ENCODE measurements at places on chromosomes 11 and 22.

DNA sequence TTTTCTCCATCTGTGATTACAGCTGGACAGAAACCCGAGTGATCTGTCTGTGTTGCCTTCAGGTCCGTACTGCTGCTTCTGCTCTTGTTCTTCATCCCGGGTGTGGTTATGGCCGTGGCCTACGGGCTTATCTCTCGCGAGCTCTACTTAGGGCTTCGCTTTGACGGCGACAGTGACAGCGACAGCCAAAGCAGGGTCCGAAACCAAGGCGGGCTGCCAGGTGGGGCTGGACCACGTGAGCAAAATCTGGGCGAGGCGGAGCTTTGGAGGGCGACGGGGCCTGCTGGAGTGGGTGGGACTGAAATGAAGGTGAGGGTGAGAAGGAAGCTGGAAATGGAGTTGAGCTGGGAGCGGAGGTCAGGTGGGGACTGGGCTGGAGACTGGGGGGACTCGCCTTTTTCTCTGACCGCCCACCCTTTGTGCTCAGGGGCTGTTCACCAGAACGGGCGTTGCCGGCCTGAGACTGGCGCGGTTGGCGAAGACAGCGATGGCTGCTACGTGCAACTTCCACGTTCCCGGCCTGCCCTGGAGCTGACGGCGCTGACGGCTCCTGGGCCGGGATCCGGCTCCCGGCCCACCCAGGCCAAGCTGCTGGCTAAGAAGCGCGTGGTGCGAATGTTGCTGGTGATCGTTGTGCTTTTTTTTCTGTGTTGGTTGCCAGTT, 11.1 kb downstream of the CCKBR start:
- DNase-seq, result no peak

DNA sequence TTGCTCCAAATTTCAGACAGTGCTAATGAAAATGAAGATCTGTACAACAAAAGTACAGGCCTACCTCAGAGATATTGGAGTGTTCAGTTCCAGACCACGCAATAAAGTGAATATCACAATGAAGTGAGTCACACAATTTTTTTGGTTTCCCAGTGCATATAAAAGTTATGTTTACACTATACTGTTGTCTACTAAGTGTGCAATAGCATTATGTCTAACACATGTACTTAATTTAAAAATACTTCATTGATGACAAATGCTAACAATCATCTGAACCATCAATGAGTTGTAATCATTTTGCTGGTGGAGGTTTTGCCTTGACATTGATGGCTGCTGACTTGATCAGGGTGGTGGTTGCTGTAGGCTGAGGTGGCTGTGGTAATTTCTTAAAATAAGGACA, 60.6 kb upstream of the E2F8 start:
- no peak for DNase-seq

GRCh38 chr11:88275636-88276035, 61.9 kb downstream of the CTSC start:
- DNase-seq, result no peak

DNA sequence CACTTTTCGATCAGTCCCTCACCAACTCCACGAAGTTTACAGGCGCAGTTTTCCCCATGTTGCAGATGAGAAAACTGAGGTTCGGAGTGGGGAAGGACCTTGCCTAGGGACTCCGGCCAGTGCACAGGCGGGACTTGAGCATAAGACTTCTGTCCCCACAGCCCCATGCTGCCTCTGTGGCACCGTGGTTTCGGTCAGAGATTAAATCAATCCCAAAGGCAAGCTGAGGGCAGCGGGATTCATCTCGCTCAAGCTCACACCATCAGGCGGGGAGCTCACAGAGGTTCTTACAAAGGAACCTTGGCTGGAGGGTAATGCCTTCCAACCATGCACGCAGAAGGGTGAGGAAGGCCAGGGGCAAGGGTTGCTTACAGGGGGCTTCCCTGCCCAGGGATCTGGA, 115.5 kb downstream of the PHF21B start:
- no peak for DNase-seq

GRCh38 chr11:94678901-94679300, 89.3 kb upstream of the AMOTL1 start:
- DNase-seq, result no peak

DNA sequence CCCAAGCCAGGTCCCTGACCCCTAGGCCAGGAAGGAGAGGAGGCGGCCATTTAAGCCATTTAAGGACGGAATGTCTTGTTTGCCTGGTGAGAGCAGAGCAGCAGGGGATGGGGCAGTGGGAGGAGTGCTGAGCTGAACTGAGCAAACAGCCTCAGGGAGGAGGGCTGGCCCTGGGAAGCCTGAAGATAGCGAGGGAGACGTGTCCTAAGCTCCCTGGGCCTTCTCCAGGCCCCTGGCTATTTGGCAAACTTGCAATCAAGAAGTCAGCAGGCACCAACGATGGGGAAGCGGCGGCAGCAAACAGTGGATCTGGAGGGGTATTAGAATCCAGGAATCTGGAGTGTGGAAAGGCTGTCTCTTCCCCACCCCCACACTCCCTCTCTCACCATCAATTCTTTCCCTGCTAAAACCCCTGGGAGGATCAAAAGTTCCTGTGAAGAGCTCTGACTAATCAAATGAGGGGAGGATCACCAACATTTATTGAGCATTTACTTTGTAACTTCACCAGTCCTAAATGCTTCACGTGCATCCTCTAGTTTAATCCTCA, 8.8 kb downstream of the BCL9L start:
- no peak for DNase-seq

DNA sequence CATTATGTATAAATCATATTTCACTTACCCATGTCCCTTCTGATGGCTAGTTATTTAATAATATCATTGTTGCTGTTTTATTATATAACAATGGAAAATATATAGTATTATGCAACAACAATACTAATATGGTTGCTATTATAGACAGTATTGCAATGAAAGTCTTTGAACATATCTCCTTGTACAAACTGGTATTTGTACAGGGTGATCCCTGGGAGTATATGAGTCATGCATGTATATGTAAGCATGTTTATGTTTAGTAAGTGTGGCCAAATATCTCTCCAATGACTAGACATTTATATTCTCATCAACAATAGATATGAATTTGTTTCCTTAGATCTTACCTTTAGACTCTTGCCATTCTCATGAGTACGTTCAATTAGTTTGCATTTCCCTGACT, 55.9 kb downstream of the KCNC1 start:
- no peak for DNase-seq

- DNase-seq, result no peak
Measured at GRCh38 chr22:44728761-44729324, 23.5 kb upstream of the ARHGAP8 start.

- no peak for DNase-seq
Measured at GRCh38 chr11:131300439-131300717, 70.0 kb upstream of the NTM start.

DNA sequence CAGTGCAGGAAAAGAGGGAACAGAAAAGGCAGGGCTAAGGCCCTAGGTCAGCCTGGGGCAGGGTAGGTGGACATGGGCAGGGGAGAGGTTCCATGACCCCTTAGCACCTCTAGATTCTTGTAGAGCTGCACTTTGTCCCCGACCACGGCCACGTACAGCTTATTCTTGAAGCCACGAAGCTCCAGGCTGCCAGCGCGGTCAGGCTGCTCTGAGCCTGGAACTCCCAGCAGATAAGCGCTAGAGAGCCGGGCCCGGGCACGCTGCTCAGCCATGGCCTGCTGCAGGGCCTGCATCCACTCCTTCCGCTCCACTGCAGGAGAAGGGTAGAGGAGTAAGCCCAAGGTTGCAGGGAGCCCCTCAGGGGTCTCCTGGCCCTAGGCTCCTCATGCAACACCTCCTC, 36.1 kb upstream of the PDE2A start:
- no peak for DNase-seq

DNA sequence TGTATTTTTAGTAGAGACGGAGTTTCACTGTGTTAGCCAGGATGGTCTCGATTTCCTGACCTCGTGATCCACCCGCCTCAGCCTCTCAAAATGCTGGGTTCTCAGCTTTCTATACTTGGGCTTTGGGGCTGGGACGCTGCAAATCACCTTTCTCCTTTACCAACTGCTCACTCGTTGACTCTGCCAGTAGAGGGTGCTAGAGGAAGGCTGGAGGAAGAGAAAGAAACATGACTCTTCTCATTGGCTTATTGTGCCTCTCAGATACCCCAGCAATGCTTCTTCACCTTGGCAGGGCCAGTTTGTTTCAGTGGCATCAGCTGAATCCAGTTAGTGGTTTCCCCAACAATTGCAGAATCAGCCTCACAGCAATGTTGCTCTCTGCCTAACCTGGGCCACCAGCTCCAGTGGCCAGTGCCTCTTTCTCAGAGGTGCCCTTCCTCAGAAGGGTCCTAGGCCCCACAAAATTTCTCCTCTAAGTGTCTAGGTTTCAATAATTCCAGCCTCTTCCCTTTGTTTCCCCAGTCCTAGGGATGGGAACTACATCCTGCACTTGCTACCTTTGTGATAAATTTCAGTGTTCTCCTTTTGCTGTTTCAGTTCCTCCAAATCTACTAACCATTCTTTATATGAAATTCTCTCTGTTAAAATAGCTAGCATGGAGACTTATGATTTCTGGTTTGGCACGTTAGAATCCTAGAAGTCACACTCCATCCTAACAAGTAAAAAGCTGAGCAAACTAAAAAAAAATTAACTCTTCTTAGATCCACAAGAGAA, 71.5 kb upstream of the VSTM5 start:
- DNase-seq, result peak; percentile 58

DNA sequence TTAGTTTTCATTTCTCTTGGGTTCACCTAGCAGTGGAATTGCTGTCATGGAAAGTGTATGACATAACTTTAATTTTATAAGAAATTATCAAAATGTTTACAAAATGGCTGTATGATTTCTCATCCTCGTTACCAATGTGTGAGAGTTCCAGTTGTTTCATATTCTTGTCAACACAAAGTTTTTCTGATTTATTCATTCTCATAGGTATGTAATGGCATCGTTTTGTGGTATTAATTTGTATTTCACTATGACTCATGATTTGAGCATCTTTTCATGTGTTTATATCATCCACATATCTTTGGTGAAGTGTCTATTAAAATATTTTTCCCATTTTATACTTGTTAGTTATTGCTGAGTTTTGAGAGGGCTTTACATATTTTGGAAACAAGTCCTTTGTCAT, 5.5 kb downstream of the FAM111B start:
- DNase-seq, result no peak

DNA sequence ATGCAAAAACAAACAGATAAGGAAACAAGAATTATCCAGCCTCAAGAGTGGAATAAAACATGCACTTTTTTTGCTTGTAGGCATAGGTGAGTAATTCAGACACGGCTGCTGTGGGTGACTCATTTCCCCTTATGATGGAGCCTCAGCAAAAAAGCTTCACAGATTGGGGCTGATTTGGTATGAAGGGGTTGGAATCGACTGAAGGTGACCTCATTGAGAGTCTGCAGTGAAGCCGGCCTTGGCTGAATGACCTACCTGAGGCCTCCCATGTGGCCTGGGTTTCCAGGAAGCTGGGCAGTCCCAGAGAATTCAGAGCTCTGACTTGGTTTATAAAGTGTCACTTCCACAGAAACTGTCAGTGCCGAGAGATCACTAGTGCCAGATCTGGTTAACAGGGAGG, 34.2 kb upstream of the VPREB1 start:
- DNase-seq, result no peak

DNA sequence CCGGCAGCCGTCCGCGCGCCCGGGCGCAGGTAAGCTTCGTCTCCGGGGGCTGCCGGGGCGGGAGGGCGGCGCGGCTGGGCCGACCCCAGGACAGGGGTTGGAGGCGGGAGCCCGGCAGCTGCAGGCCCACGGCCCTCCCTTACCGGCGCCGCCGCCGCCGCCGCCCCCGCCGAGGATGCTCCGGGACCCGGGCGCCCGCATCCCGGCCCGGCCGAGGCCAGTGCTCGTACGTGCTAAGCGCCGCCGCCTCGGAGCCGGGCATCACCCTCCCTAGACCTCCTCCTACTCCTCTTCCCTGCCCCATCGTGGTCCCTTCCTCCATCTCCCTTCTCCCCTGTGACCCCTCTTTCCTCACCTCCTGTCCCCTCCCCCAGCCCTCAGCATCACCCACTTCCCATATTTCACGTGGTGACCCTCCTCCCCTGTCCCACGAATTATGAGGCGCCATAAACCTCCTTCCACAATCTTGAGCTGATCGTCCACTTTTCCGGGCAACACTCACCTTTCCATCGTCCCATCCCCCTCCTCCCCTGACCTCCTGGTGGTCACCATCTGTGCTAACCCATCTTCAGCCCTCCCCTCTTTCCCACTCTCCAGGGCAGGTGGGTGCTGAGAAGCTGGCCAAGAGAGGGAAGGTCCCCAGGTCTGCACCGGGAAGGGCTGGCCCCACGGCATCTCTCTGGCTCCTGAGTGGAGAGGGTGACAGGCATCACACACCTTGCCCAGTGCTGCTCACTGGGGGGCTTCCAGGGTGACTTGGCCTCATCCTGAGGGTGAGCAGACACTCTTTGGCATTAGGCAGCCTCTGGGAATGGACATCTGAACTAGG, 612 bp downstream of the ASPHD2 start:
- no peak for DNase-seq

DNA sequence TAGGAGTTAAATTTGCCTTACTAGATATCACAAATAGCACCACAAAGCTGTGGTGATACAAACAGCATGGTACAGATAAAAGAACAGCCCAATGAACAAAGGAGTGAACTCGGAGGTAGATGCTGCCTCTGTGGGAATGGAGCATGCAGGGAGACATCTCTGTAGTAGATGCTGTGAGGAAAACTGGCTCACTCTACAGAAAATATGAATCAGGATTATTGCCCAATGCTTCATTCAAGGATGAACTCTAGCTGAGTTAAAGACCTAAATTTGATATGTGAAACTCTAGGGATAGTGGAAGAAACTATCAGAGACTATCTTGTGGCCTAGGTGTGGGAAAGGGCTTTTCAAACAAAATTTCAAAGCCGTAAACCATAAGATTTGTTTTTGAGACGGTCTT, 15.3 kb upstream of the CAPN5 start:
- no peak for DNase-seq

DNA sequence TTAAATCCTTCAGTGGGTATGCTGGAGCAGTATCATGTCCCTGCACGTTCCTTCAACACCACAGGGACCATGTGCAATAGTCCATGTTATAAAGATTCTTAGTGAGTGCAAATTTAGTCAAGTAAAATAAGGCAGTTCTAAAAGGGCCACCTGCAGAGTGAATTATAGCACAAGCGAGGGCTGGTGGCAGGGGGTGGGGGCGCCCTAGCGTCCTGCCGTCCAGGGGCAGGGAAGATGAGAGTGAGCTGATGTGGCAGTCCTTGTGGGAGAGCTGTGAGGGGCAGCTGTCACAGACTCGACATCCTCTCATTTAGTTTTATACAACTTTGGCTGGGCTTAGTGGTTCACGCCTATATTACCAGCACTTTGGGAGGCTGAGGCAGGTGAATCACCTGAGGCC, 29.1 kb downstream of the FAM118A start:
- no peak for DNase-seq
